ENCODE measurements at places on chromosomes 16 and 17.

DNA sequence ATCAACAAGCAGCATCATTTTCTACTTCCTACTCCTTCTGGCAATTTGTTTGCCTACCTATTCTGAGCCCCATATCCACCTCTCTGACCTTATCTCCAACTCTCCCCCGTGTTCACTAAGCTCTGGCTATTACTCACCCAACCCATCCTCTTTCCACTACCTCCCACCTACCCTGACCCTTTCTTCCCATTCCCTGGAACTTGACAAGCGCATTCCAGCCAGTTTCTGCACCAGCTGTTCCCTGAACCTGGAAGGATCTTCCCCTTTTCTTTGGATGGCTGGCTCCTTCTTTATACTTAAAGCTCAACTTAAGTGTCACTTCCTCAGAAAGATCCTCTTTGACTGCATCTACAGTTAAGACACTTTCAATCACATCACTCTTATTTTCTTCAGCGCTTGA, 2.2 kb downstream of the DCUN1D3 start:
- DNase-seq, result no peak

DNA sequence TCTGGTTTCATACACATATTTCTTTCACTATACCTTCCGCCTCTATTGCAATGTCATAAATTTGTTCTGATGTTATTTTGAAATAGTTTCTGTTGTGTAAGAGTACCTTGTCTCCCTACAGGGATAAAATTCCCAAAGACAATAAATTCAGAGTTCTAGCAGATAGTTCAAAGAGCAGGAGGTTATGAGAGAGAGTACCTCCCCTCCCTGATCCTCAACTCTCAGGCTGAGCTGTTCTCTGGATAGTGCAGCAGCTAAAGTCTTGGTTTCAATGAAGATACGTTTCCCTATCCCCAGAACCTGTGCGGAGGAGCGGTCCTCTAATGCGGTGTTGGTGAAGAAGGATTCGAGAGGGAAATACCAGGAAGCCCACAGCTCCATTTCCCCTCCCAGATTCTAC, 190.2 kb upstream of the CPHXL start:
- DNase-seq, result no peak

DNA sequence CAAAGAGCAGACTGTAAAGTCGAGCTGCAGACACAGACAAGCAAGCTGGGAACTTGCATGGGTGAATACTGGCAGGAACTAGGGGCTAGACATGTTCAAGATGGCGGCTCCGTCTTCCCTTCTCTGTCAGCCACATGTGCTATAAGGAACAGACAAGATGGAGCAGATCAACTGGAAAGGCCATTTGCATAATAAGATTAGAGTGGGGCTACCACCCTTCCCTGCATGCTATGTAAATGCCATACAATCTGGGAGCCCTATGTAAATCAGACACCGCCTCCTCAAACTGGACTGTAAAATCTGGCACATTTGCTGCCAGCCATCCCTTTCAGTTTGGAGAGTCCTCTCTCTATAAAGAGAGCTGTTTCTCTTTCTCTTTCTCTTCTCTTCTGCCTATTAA, 640.1 kb upstream of the CDH8 start:
- no peak for DNase-seq

GRCh38 chr17:82287868-82288801, 14.6 kb upstream of the CSNK1D start:
- DNase-seq, result no peak

GRCh38 chr16:56481468-56482122, 30.2 kb downstream of the OGFOD1 start:
- DNase-seq, result no peak
